Aorta (tissue), 5 donors: ENCODE measurements at places on chromosomes 4 and X. TPM values are rescaled to one million over a fixed set of nuclear protein-coding genes. Genes with fewer than 3 reads are reported as not detected.

H2BW2 gene
- not detected for total RNA-seq

CXCL6 gene
- total RNA-seq: not detected

SPANXB1 gene
- not detected for total RNA-seq

GAB3 gene
- 12.8 TPM for total RNA-seq

CCDC120 gene
- 5.1 TPM for total RNA-seq

CDS1 gene
- total RNA-seq: 0.48 TPM

TMSB15A gene
- total RNA-seq: 0.55 TPM

GASK1B gene
- 116 TPM for total RNA-seq

PRR32 gene
- total RNA-seq: not detected

ARSJ gene
- total RNA-seq: 42.4 TPM

DNA sequence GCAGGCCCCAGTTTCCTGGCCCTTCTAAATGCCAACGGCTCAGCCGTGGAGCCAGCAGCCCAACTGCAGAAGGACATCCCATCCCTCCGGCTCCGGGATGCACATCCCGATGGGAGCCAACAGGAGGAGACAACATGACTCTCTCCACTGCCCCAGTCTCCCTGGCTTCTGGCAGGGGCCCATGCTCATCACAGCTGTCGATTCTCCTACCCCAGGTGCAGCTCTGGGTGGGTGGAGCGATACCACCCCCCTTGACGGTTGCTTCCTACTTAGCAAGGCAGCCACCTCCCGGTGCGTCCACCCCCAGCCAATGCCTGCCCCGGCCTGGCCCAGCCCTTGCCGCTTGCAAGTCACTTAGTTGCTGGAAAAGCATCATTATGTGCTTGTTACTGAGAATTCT is 19.5 kb downstream of the ZNF275 start:
- H3K27ac ChIP-seq: no peak overlapping the region
- H3K4me1 ChIP-seq: no peaks in the 10 kb centered on the region
- H3K27me3 ChIP-seq: no peaks in the 10 kb centered on the region
- no peak for DNase-seq
- no peak overlapping the region for H3K4me3 ChIP-seq

GRCh38 chr4:113840861-113841260 is 79.3 kb upstream of the CAMK2D start:
- H3K36me3 ChIP-seq: no peaks in the 10 kb centered on the region
- no peaks in the 10 kb centered on the region for H3K27me3 ChIP-seq
- no peak overlapping the region for H3K4me3 ChIP-seq
- peaks cover 3% of the 10 kb centered on the region for H3K4me1 ChIP-seq
- H3K27ac ChIP-seq: no peak overlapping the region

DNA sequence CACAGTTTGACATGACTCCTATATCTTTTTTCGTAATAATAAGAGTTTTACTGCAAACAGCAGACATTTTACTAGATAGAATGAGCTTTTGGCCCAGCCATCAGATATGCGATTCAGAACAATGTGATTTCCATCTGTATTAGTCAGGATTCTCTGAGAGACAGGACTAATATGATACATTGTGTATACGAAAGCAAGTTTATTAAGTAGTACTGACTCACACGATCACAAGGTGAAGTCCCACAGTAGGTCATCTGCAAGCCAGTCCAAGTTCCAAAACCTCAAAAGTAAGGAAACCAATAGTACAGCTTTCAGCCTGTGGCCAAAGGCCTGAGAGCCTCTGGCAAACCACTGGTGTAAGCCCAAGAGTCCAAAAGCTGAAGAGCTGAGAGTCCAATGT is 24.1 kb downstream of the CXCL8 start:
- no peaks in the 10 kb centered on the region for H3K4me1 ChIP-seq
- DNase-seq: no peak
- H3K4me3 ChIP-seq: no peak overlapping the region
- H3K27me3 ChIP-seq: no peaks in the 10 kb centered on the region

DNA sequence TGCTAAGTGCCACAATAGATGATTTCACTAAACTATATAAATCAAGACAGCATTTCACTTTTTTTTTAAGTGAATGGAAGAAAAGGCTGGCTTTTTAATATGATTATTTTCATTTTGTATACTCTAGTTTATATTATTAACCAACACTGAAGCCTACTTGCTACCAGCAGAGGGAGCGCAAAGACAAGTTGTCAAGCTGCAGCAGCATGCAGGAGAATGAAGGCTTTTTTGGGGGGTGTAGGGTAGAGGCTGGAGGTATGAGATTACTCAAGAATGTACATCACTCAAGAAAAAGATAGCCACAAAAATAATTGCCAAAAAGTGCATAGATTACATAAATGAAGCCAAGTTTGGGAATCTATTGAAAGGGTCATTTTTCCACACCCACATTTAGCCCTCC is 519.5 kb downstream of the FGF13 start:
- no peaks in the 10 kb centered on the region for H3K27me3 ChIP-seq
- no peak for DNase-seq
- no peak overlapping the region for H3K4me3 ChIP-seq
- H3K4me1 ChIP-seq: no peaks in the 10 kb centered on the region
- H3K27ac ChIP-seq: no peak overlapping the region

DNA sequence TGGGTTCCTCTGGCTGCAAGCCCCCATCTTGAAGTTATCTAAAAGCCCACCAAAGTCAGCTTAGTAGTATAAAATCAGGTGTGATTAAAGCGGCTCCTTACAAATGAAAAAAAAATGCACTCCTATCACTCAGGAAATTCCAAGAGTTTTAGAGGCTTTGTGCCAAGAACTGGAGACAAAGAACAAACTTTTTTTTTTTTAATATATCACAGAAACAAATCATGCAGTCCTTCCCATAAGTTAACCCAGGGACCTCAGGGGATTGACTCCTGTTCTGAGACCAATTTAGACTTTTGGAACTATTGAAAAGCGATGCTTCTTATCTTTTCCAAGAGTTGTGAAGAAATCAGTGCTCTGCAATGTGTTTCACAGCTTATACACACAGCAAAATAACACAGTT is 53.6 kb downstream of the HHIP start:
- no peaks in the 10 kb centered on the region for H3K4me1 ChIP-seq
- no peak overlapping the region for H3K27ac ChIP-seq
- no peaks in the 10 kb centered on the region for H3K27me3 ChIP-seq
- no peaks in the 10 kb centered on the region for H3K36me3 ChIP-seq
- no peak for DNase-seq

GRCh38 chr4:16360694-16361262 is 134.5 kb upstream of the TAPT1 start:
- H3K27ac ChIP-seq: no peak overlapping the region
- no peaks in the 10 kb centered on the region for H3K36me3 ChIP-seq
- H3K27me3 ChIP-seq: no peaks in the 10 kb centered on the region
- H3K4me1 ChIP-seq: no peaks in the 10 kb centered on the region

GRCh38 chr4:118947095-118947494 is 58.4 kb downstream of the SYNPO2 start:
- no peak overlapping the region for H3K4me3 ChIP-seq
- peaks cover 10% of the 10 kb centered on the region for H3K4me1 ChIP-seq
- DNase-seq: no peak
- H3K36me3 ChIP-seq: no peaks in the 10 kb centered on the region
- peak overlapping the region; percentile 76 for H3K27ac ChIP-seq
- no peaks in the 10 kb centered on the region for H3K27me3 ChIP-seq

GRCh38 chr4:106627051-106627450 is 258.5 kb upstream of the GIMD1 start:
- no peaks in the 10 kb centered on the region for H3K4me1 ChIP-seq
- no peak overlapping the region for H3K27ac ChIP-seq
- no peaks in the 10 kb centered on the region for H3K36me3 ChIP-seq

GRCh38 chrX:140713174-140713539 is 3.6 kb downstream of the LINC00632 start:
- DNase-seq: no peak
- no peaks in the 10 kb centered on the region for H3K4me1 ChIP-seq
- H3K27me3 ChIP-seq: no peaks in the 10 kb centered on the region
- no peaks in the 10 kb centered on the region for H3K36me3 ChIP-seq

DNA sequence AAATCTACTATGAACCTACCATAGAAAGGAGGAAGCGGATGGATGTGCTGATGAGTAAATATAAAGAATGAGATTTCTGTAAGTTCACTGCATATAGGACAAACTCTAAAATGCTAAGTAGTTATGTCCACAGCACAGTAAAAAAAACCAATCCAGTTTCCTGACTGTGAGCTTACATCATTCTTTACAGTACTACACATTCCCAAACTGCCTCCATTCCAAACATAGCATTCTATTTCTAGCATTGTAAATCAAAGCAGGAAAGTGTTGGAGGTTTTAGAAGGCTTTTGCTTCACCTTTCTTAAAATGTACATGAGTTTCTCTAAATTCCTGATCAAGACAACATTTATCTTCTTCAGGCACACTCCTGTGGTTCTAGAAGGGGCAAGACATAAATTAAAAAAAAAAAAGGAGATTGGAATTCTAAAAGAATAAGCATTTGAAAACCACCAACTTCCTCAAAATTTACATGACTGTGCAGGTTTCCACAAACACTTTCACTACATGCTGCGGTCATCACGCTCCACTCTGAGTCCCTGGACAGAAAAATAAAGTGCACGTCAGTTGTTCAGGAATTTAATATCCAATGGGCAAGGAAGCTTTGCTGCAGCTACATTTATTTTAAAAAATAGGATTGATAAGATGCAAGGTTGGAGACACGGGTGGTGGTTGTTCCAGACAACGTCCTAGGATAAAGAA is 297.6 kb upstream of the STS start:
- H3K27me3 ChIP-seq: no peaks in the 10 kb centered on the region
- no peaks in the 10 kb centered on the region for H3K4me1 ChIP-seq
- H3K4me3 ChIP-seq: no peak overlapping the region
- no peak overlapping the region for H3K27ac ChIP-seq
- no peaks in the 10 kb centered on the region for H3K36me3 ChIP-seq

DNA sequence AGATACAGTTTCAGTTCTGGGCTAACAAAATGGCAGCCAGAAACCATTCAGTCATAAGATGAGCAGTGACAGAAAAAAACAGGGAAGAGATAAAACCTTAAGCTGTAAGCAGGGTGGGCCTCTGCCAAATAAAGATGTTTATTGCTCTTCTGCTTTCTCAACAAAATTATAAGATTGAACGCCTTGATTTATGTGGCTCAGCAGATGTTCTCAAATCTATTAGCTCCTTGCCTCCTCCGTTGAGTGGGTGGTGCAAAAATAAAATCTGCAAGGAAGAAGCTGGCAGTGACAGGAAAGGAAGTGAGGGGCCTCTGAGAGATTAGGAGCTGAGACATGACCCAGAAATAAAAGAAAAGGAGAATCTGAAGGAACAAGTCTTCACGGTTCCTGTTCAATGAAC is 206.6 kb downstream of the PTTG2 start:
- no peak overlapping the region for H3K4me3 ChIP-seq
- H3K27ac ChIP-seq: no peak overlapping the region
- no peaks in the 10 kb centered on the region for H3K4me1 ChIP-seq
- H3K36me3 ChIP-seq: no peaks in the 10 kb centered on the region
- H3K27me3 ChIP-seq: no peaks in the 10 kb centered on the region
- no peak for DNase-seq

- no peaks in the 10 kb centered on the region for H3K27me3 ChIP-seq
- no peak for DNase-seq
- peak overlapping the region; percentile 23 for H3K27ac ChIP-seq
- no peak overlapping the region for H3K4me3 ChIP-seq
Observed at GRCh38 chrX:37684426-37684825, 1.2 kb upstream of the XK start.

DNA sequence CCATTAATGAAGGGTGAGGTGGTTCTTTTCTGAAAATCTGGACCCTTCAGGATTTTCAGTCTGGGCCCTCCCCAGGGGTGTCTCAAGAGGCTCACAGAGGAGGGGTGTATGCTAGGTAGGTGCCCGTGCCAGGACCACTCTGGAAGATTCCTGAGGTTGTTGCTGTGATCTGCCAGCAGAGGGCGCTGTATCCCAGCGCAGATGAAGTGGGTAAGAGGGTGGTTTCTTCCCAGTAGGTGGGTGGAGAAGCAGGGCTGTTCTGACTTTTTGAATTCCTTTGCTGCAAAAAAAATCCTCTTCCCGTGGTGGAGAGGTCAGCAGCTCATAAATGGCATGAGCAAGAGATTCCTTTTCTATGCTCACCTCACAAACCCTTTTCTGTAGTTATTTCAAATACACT is 51.1 kb downstream of the SCML1 start:
- H3K4me3 ChIP-seq: no peak overlapping the region
- no peaks in the 10 kb centered on the region for H3K4me1 ChIP-seq
- H3K27ac ChIP-seq: no peak overlapping the region
- no peaks in the 10 kb centered on the region for H3K27me3 ChIP-seq
- DNase-seq: peak; percentile 79

GRCh38 chrX:41452565-41453356 is 5.6 kb downstream of the NYX start:
- H3K36me3 ChIP-seq: no peaks in the 10 kb centered on the region
- DNase-seq: no peak
- H3K27me3 ChIP-seq: no peaks in the 10 kb centered on the region
- no peaks in the 10 kb centered on the region for H3K4me1 ChIP-seq
- no peak overlapping the region for H3K27ac ChIP-seq

- no peak for DNase-seq
- H3K36me3 ChIP-seq: no peaks in the 10 kb centered on the region
- H3K27ac ChIP-seq: no peak overlapping the region
- no peak overlapping the region for H3K4me3 ChIP-seq
- no peaks in the 10 kb centered on the region for H3K27me3 ChIP-seq
Observed at GRCh38 chr4:20297261-20297660, 45.6 kb downstream of the SLIT2 start.

DNA sequence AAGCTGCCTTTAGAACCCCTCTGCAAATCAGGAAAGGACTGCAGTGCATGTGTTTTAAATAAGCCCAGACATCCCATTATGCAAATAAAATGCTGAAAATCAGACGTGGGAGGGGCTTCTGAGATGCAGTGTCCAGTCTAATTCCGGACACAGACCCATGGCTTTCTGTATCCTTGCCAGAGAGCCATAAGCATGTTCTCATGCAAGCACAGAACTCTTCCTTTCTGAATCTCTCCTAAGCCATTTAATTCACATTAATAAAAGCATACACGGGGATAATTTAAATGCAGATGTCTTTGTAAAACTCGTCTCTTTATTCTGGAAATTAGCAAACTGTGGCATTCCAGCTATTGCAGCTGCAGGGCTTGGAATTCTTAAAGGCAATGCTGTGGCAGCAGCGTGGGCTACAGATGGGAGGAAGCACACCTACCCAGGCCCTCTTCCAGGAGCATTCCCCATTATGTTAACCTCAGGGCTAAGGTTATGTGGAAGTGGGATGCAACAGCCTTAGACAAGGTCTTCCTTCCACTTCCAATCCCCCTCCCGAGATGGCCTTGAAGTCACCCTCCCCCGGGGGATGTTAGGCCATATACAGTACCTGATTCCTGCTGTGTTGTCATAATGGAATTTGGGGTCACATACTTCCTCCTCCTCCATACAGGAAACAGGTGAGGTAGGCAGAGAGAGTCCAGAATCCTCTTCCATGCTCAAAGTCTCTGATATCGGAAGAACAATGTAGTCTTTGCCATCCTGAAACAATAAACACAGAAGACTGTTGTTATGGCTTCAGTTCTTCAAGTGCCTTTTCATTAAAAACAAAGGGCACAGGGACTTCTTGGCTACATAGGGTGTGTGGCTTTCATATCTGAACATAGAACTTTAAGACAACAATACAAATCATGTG is 38.1 kb downstream of the KDR start:
- H3K27ac ChIP-seq: no peak overlapping the region
- no peak overlapping the region for H3K4me3 ChIP-seq
- no peaks in the 10 kb centered on the region for H3K27me3 ChIP-seq
- no peak for DNase-seq

- H3K27me3 ChIP-seq: no peaks in the 10 kb centered on the region
- DNase-seq: no peak
- no peak overlapping the region for H3K4me3 ChIP-seq
- no peak overlapping the region for H3K27ac ChIP-seq
- no peaks in the 10 kb centered on the region for H3K36me3 ChIP-seq
- peaks cover 9% of the 10 kb centered on the region for H3K4me1 ChIP-seq
Observed at GRCh38 chr4:26343038-26343398, 22.2 kb downstream of the RBPJ start.

- H3K36me3 ChIP-seq: no peaks in the 10 kb centered on the region
- DNase-seq: peak; percentile 63
Observed at GRCh38 chrX:1500701-1501624, 36.0 kb downstream of the P2RY8 start.
